ENCODE measurements at places on chromosomes 16 and 17.

GRCh38 chr17:38914741-38915638, 10.4 kb upstream of the LASP1NB start:
- no peak for DNase-seq

- no peak for DNase-seq
Measured at GRCh38 chr17:36727052-36727451, 125.7 kb downstream of the MRM1 start.

DNA sequence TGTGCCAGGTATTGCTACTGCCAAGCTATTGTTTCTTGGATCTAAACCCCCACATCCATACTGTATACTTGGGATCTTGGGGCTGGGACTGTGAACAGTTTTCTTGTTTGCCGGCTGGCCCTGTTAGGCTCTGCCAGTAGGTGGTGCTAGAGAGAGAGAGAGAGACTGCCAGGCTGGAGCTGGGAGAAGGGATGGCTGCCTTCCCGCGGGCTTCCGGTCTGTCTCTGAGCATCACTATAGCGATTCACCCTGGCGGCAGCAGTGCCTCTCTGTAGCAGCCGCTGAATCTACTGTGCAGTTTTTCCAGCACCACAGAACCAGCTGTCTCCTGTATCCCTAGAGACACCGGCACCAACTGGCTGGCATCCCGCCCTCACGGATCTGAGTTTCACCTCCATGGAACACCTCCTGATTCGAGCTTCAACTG, 201.2 kb downstream of the UTP18 start:
- no peak for DNase-seq

GRCh38 chr17:82249896-82250581, 21.2 kb downstream of the SLC16A3 start:
- no peak for DNase-seq

DNA sequence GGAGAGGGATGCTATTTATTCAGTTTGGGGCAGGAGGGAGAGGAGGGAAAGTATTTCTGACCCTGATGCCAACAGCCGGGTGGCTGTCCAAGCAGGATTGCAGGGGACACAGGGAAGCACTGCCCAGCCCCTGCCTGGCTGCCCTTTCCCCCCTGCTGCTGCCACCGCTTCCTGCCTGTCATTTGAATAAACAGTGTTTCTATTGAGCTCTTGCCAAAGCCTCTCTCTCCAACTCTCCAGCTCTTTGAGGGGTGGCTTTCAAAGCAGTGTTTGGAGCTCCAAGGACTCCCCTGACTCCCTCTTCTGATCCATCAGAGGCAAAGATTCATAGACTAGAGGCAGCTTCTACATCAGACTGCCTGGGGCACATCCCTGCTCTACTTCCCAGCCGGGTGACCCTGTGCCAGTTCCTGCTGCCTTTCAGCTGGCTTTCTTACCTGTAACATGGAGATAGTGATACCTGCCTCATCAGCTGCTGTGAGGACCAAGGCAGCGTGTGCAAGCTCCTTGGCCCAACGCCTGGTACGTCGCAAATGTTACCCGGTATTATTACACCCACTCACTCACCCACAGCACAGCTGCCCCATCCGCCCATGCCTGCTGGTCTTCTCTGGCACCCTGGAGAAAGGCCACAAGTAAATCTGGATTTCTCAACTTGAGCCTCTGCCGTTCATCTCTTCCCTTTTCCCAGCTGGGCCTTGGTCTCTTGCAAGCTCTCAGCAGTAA, 9.5 kb downstream of the PROCA1 start:
- DNase-seq, result no peak

- no peak for DNase-seq
Measured at GRCh38 chr17:53134548-53134947, 688.2 kb upstream of the KIF2B start.

DNA sequence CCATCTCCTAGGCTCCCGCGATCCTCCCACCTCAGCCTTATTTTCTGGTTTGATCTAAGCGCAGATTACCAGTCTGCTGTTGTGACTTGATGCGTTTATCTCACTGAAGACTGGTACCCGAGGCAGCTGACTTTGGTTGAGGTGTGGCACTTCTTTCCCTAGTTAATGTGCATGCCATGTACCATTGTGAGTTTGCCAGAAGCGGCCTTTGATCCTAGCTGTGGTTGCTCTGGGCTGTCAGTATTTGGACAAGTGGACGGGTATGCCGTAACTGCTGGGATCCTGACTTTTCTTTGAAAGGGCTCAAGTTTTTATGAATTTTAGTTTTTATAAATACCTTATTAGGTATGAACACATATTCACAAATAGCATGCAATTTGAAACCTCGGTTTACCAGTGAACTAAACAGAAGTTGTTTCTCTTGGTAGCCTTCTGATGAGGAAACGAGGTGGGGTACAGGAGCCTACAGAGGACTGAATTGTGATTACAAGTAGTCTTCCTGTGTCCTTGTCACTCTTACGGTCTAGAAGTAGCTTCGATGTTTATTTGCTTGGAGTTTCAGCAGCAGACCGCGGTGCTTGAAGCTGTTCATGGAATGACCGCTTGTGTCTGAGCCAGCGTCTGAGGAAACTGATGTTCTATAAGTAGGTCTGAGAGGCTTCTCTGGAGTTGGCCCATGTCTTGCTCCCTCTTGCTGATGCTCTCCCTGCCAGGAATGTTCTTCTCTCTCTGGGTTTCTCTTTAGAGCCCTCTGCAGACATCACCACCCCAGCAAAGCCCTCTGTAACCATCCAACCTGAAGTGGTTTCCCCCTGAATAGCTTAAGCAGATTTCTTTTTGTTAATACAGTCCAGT, 40.0 kb downstream of the SEC14L1 start:
- no peak for DNase-seq

DNA sequence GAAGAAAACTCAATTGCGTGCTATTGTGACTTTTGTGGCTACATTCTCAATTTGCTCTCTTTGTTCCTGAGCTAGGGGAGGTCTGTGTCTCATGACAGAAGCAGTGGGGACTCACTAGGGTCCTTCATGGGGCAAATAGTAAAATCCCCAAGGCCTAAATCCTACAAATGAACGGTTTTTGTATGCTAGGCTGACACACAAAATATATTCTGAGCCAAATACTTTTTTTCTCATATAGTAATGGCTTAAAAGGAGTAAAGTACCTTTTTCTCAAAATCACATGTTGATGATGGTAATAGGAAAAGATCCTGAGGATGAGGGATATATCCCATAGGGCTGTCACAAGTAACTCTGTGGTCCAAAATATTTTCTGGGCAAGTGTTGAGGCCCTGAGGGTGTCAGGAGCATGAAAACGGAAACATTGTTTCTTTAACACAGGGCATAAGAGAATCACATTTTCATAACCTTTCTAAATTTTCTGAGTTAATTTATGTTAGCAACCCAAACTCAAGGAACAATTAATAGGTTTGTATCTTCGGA, 77.5 kb upstream of the CNTNAP4 start:
- DNase-seq, result no peak

DNA sequence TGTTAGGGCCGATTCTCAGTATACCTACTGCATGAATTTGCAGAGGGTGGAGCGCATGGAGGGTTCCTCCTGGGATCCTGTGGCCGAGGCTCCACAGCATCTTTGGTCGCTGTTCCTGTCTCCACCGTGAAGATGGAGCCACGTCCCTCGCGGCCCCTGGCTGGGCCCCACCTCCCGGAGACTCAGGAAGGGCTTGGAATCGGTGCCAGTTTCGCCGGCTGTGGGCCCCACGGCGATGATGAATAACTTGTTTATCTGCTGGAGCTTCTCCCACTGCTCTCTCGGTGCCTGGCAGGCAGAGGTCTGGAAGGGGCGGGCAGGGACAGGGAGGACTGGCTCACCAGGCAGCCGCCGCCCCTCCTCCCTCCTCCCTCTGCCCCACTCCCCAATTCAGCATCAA, 8.1 kb downstream of the SLC5A11 start:
- no peak for DNase-seq

GRCh38 chr16:3645504-3646347, 8.8 kb upstream of the DNASE1 start:
- DNase-seq, result no peak

DNA sequence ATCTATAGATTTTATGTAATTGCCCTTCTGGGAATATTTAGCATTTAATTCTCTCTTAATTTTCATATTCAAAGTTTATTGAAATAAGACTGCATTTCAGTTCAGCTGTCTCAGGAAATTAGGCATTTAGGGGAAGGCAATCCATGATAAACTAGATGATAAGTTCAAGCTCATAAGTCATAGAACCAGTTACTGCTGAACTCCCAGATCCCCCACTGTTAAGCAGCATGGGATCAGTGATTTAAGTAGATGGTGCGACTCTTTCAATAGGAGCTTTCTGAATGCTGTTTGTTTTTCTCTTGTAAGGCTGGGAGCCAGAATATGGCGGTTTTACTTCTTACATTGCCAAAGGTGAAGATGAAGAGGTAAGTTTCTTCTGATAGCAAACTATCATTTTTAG, 23.8 kb downstream of the OGFOD1 start:
- DNase-seq, result no peak

DNA sequence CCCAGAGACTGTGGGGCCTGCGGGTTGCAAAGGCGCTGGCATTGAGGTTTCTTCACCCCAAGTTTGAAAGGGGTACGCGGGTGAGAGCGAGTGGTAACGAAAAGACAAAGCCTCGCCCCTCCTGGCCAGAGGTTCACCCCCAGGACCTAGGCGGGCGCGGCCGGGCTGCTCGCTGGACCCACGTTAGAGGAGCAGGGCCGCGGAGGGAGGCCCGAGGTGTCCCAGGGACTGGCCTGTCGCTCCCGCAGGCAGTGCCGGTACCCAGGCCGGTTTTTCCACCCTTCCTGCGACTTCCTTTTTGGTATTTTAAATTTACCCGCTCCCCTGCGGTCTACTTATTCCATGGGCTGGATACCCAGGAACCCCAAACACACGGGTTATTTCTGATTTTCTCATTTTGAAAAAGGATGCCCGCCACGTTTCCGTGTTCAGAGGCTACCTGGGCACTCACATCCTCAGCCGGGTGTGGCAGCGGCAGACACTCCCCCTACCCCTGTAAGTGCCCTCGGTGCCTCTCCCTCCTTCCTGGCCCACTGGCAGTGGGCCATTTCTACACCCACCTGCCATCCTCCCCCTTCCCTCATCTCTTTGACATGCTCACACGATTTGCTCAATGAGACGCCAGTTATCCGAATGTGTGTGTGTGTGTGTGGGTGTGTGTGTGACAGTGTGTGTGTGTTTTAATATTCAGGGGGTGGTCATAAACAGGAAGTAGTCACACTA, 1.6 kb upstream of the FOXL1 start:
- DNase-seq, result no peak

DNA sequence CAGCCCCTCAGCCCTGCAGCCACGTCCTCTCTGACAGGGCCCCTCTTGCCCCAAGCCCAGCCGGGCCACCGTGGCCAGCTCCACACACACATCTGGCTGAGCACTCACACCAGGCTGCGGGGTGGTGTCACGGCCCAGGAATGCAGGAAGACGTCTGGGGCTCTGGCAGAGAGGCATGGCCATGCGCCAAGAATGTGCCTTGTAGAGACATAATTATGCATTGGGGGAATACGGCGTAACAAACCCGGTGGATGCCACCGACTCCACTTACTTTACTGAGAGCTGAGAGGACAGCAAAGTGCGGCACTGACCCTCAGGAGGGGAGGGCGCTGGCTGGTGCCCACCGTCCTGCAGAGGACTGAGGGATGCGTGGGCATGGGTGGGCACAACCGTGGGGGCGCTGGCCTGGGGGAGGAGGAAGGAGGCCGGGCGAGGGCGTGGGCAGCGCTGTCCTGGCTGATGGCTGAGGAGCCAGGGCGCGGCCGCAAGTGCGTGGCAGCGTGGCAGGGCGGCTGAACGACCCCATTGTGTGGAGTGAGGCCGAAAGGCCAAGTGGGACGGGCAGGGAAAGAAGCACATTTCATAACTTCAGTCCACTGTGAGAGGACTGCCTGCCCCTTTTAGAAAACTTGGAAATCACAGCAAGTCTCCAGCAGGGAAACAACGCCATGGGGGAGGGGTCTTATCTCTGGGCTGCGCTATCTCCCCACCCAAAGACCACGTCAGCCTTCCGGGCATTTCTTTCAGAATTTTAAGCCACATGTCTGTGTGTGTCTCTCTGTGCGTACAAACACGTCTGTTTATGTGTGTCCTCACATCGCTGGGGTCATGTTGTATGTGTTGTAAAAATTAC, 30.6 kb downstream of the METRNL start:
- no peak for DNase-seq

GRCh38 chr16:14131774-14132695, 60.9 kb downstream of the MRTFB start:
- DNase-seq, result no peak

- no peak for DNase-seq
Measured at GRCh38 chr17:64532409-64532808, 25.6 kb downstream of the CEP95 start.

DNA sequence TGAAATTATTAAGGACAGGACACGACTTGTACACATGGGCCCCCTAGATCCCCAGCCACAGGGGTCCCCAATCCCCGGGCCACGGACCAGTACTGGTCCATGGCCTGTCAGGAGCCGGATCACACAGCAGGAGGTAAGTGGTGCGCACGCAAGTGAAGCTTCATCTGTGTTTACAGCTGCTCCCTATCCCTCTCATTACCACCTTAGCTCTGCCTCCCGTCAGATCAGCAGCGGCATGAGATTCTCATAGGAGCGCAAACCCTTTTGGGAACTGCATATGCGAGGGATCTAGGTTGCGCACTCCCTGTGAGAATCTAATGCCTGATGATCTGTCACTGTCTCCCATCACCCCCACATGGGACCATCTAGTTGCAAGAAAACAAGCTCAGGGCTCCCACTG, 137.8 kb upstream of the ZFHX3 start:
- DNase-seq, result no peak

DNA sequence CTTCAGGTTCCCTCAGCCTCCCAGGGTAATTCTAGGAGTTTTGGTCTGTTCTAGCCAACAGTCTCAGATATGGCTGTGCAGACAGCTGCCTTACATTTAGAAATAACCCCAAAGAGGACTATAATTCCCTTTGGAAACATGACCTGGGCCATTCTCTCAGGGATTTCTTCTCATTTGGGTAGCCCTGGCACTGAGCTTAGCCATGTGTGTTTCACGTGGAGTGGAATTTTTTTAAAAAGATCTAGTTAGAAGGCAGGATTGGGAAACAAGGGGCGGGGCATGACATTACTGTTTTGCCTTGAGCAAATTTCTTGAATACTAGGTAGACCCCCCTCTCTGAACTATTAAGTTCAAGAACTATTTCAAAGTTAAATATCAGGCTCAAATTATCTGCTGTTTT, 29.6 kb upstream of the MRC2 start:
- DNase-seq, result no peak

GRCh38 chr16:4042581-4042980, 73.7 kb downstream of the ADCY9 start:
- no peak for DNase-seq

DNA sequence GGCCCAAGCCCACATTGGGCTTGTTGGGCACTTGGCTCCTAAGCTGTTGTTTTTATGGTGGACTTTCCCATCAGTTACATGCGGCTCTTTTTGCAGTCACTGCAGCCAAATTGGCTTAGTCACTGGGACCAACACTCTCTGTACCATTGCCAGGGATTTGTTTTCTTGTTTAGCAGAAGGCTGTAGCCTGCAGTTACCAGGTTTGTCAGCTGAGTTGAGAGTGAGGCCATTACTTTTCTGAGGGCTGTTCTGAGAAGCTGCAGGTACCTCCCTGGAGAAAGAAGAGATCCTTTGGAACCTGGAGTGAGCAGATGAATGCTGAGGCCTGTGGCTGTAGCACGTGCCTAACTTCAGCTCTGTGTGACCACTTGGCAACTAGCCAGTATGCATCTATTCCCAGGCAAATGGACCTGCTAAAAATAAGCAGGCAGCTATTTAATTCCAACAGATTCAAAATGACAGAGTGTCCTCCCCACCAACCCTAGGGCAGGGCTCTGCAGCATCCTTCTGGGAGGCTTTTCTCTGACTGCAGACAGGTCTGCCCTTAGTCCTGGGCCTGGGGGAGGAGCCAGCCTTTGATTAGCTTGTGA, 12.9 kb downstream of the AKAP1 start:
- no peak for DNase-seq

GRCh38 chr17:77321649-77322513, 181.1 kb downstream of the SEC14L1 start:
- DNase-seq, result no peak
